Thoracic aorta endothelial cell (primary cell): ENCODE measurements at places on chromosomes 7 and 10. TPM values are rescaled to one million over a fixed set of nuclear protein-coding genes. Genes with fewer than 3 reads are reported as not detected.

The VIPR2 gene
- total RNA-seq = not detected in 2 replicates

The IL2RA gene
- not detected in 2 replicates for total RNA-seq

The APBB1IP gene
- total RNA-seq = not detected in 2 replicates

The DIP2C gene
- 5.7 and 8.3 TPM in 2 replicates for total RNA-seq

The CDC14C gene
- total RNA-seq = not detected in 2 replicates

The GNGT1 gene
- not detected in 2 replicates for total RNA-seq

The SP8 gene
- not detected in 2 replicates for total RNA-seq

The IFRD1 gene
- 47.4 and 56.8 TPM in 2 replicates for total RNA-seq

The WDFY4 gene
- total RNA-seq = 4.9 and 5.5 TPM in 2 replicates

The FAM25G gene
- total RNA-seq = not detected in 2 replicates

The C10orf53 gene
- not detected in 2 replicates for total RNA-seq

The ANKRD61 gene
- total RNA-seq = 0.22 TPM in 1 of 2 replicates, not detected in the other

The NKX1-2 gene
- not detected in 2 replicates for total RNA-seq

The CPXM2 gene
- total RNA-seq = 4.7 and 13.5 TPM in 2 replicates

The COL13A1 gene
- 27.6 and 73.0 TPM in 2 replicates for total RNA-seq

The UBE2D1 gene
- total RNA-seq = 22.2 and 35.8 TPM in 2 replicates

The NUTM2B gene
- total RNA-seq = 0.22 and 0.27 TPM in 2 replicates

The GRID2IP gene
- not detected in 2 replicates for total RNA-seq

The ELFN1 gene
- 0.53 and 0.86 TPM in 2 replicates for total RNA-seq

The GSTO2 gene
- 0.53 and 0.65 TPM in 2 replicates for total RNA-seq

The NYAP1 gene
- total RNA-seq = 2.7 and 4.1 TPM in 2 replicates

The TMEM196 gene
- not detected in 2 replicates for total RNA-seq

The EPHA1 gene
- total RNA-seq = under 0.01 TPM in 1 of 2 replicates, not detected in the other

The ZKSCAN5 gene
- 13.6 and 14.8 TPM in 2 replicates for total RNA-seq

The CASD1 gene
- total RNA-seq = 18.0 and 19.0 TPM in 2 replicates

The CTAGE6 gene
- total RNA-seq = 1.2 and 2.2 TPM in 2 replicates

The FOXI2 gene
- not detected in 2 replicates for total RNA-seq

The PKD2L1 gene
- not detected in 2 replicates for total RNA-seq

The LIPK gene
- not detected in 2 replicates for total RNA-seq

The NME8 gene
- not detected in 2 replicates for total RNA-seq

The MKX gene
- total RNA-seq = not detected in 2 replicates

The ARHGEF35 gene
- 0.53 and 1.1 TPM in 2 replicates for total RNA-seq

The AGAP9 gene
- total RNA-seq = 3.9 and 5.3 TPM in 2 replicates

The TUBB8 gene
- total RNA-seq = 0.07 TPM in 1 of 2 replicates, not detected in the other

The PRKCQ gene
- 0.53 and 0.72 TPM in 2 replicates for total RNA-seq

The OR6B1 gene
- not detected in 2 replicates for total RNA-seq

The CCL24 gene
- 0.53 TPM in 1 of 2 replicates, not detected in the other for total RNA-seq

The MBL2 gene
- total RNA-seq = not detected in 2 replicates

The FXYD4 gene
- not detected in 2 replicates for total RNA-seq

The VSTM4 gene
- 0.27 and 1.1 TPM in 2 replicates for total RNA-seq

The FGFBP3 gene
- total RNA-seq = 0.27 and 0.29 TPM in 2 replicates

The FRA10AC1 gene
- total RNA-seq = 19.9 and 20.2 TPM in 2 replicates

The PLA2G12B gene
- not detected in 2 replicates for total RNA-seq

The C7orf57 gene
- 0.07 TPM in 1 of 2 replicates, not detected in the other for total RNA-seq

The HSPA12A gene
- 0.27 and 0.50 TPM in 2 replicates for total RNA-seq

The PDK4 gene
- total RNA-seq = 5.2 and 5.9 TPM in 2 replicates

The NPTX2 gene
- total RNA-seq = 0.40 and 0.72 TPM in 2 replicates

The NCF1 gene
- total RNA-seq = not detected in 2 replicates

The PYROXD2 gene
- 2.1 and 3.5 TPM in 2 replicates for total RNA-seq

The ANXA7 gene
- 86.0 and 108 TPM in 2 replicates for total RNA-seq

The HTR5A gene
- total RNA-seq = not detected in 2 replicates

The ANKRD22 gene
- total RNA-seq = not detected in 2 replicates

The DNAH11 gene
- total RNA-seq = 1.5 and 4.2 TPM in 2 replicates

The ITGB8 gene
- 5.5 and 8.9 TPM in 2 replicates for total RNA-seq

The GALNT17 gene
- total RNA-seq = not detected in 2 replicates

The SMIM30 gene
- 49.1 and 71.7 TPM in 2 replicates for total RNA-seq

The SSC4D gene
- 0.13 and 0.14 TPM in 2 replicates for total RNA-seq

The DKK1 gene
- total RNA-seq = 196 and 220 TPM in 2 replicates

The FANK1 gene
- 1.2 TPM in 2 replicates for total RNA-seq

The MICALL2 gene
- total RNA-seq = 17.3 and 22.9 TPM in 2 replicates
